ENCODE measurements at places on chromosomes 16 and 17.
A peak's percentile ranks its signal among the peaks of the same experiment; 100 is the strongest.

GRCh38 chr16:57765160-57765728 is 29.7 kb downstream of the KATNB1 start:
- no peak for DNase-seq

DNA sequence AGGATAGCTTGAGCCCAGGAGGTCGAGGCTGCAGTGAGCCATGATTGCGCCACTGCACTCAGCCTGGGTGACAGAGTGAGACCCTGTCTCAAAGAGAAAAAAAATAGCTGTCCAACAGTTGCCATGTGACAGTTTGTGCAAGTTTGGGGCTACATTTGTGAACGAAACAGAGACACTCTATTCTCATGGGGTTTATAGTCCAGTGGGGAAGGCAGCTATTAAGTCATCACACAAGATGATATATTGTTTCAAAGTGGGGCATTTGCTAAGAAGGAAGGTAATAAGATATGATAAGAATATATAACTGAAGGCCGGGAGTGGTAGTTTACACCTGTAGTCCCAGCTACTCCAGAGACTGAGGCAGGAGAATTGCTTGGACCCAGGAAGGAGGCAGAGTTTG is 73.3 kb downstream of the RBBP6 start:
- no peak for DNase-seq

DNA sequence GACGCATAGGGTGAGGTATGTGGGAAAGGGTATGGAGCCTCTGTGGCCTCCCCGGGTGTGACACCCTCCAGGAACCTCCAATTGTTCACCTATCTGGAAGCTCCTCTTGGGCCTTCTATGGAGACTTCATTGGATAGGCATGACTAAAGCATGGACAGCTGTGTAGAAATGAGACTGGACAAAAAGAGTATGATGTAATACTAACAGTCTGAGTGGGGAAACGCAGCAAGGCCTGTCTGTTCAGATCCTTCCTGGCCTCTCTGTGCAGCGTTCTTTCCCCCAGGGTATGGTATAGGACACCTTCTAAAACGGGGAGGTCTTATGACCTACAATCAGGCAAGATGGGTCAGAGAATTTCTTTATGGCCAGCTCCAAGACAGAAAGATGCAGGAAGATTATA is 30.7 kb upstream of the CCNF start:
- no peak for DNase-seq

DNA sequence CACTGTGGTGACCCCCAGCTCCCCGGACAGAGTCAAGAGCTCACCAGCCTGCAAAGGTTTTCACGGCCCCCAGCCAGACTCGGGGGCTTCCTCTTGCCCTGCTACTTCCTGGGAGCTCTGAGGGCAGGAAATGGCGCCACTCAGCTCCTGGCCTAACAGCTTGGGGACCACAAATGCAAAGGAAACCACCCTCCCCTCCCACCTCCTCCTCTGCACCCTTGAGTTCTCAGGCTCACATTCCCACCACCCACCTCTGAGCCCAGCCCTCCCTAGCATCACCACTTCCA is 375 bp upstream of the SPN start:
- peak; percentile 13 for DNase-seq

Data from stimulated activated CD4-positive, alpha-beta T cell treated with anti-CD3 and anti-CD28 coated beads, Interleukin-4, amount 100 ng/mL, for 48 hours (primary cell).